ENCODE measurements at places on chromosomes 2 and 18.
A peak's percentile ranks its signal among the peaks of the same experiment; 100 is the strongest.

- DNase-seq = peak; percentile 11
Measured at GRCh38 chr2:128026448-128027277, 1.2 kb downstream of the SAP130 start.

- peak; percentile 55 for DNase-seq
Measured at GRCh38 chr2:205868773-205869333, 186.6 kb downstream of the NRP2 start.

GRCh38 chr2:210928714-210929113, 372.3 kb downstream of the CPS1 start:
- DNase-seq = no peak

GRCh38 chr2:134866498-134867099, 28.2 kb downstream of the ACMSD start:
- DNase-seq = peak; percentile 84

- no peak for DNase-seq
Measured at GRCh38 chr2:137826373-137827372, 137.6 kb upstream of the HNMT start.

DNA sequence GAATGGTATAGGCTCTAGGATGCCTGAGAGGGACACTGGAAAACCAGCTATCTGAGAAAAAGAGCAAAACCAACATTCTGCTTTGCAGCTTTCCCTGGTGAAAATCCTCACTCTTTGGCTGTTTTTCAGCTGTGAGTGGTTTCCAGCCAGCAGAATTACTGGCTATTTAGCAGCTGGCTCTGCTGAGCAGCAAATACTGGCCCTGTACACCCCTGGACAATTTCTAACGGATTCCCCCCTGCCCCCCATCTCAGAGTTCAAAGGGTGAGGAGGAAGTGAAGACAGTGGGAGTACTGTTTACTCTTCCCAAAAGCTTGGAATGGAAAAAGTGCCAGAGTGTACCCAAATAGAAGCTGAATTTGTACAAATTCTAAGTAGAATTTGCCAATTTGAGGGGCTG, 26.1 kb upstream of the IMP4 start:
- DNase-seq = no peak

DNA sequence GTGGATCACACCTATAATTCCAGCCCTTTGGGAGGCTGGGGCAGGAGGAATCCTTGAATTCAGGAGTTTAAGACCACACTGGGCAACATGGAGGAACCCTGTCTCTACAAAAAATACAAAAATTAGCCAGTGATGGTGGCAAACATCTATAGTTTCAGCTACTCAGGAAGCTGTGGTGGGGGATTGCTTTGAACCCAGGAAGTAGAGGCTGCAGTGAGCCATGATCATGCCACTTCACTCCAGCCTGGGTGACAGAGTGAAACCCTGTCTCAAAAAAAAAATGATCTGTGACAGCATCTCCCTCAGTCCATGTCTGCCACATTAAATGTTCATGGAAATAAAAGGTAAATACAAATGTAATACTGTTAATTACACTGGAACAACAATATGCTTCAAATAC, 121.4 kb upstream of the COL5A2 start:
- DNase-seq = no peak

- DNase-seq = no peak
Measured at GRCh38 chr2:191280290-191280689, 35.1 kb downstream of the MYO1B start.

DNA sequence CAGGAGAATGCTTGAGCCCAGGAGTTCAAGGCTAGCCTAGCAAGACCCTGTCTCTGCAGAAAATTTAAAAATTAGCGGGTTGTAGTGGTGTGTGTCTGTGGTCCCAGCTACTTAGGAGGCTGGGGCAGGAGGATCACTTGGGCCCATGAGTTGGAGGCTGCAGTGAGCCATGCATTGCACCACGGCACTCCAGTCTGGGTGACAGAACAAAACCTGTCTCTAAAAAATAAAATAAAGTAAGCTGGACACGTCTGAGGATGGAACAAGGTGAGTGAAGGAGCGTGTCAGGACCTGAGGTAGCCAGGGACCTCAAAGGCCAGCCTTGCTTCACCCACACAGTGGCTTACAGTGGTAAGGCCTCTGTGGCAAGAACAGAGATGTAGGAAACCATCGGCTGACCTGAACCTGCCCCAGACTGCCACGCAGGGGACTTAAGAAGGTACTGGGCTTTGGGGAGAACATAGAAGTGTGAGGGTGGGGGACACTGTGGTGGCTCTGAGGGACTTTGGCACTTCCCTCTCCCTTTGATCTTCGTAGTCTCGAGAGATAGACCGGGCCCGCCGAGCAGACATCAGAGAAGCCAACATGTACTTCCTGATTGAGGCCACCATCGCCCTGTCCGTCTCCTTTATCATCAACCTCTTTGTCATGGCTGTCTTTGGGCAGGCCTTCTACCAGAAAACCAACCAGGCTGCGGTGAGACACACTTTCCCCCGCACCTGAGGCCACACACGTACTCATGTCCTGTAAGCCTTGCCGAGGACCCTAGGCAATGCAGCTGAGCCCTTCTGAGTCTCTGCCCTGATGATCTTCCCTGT, 7.5 kb downstream of the SLC11A1 start:
- no peak for DNase-seq

GRCh38 chr18:46289931-46290330, 185.7 kb downstream of the HAUS1 start:
- no peak for DNase-seq

GRCh38 chr2:204898928-204899640, 353.8 kb downstream of the PARD3B start:
- DNase-seq = no peak

- DNase-seq = no peak
Measured at GRCh38 chr18:49944663-49945062, 131.3 kb upstream of the ACAA2 start.

- no peak for DNase-seq
Measured at GRCh38 chr2:5290900-5291546, 401.2 kb upstream of the SOX11 start.
